ENCODE measurements at places on chromosomes 4 and X. TPM values are rescaled to one million over a fixed set of nuclear protein-coding genes. Genes with fewer than 3 reads are reported as not detected.

Gene AMER1
- 3.5 TPM for total RNA-seq

Gene RPA4
- total RNA-seq = 1.4 TPM

Gene MSANTD1
- total RNA-seq = 0.37 TPM

Gene GABRE
- total RNA-seq = 19.3 TPM

Gene HAND2
- not detected for total RNA-seq

Gene LRPAP1
- 96.2 TPM for total RNA-seq

Gene MSN
- total RNA-seq = 224 TPM

Gene F11
- total RNA-seq = not detected

Gene FRAS1
- total RNA-seq = 2.1 TPM

Gene FDCSP
- not detected for total RNA-seq

Gene ASB12
- total RNA-seq = not detected

Gene ARAP2
- total RNA-seq = 12.0 TPM

GRCh38 chrX:389021-389441 is 2.3 kb upstream of the PPP2R3B start:
- no peaks in the 10 kb centered on the region for H3K4me1 ChIP-seq
- no peak for DNase-seq
- H3K27ac ChIP-seq = no peak overlapping the region

DNA sequence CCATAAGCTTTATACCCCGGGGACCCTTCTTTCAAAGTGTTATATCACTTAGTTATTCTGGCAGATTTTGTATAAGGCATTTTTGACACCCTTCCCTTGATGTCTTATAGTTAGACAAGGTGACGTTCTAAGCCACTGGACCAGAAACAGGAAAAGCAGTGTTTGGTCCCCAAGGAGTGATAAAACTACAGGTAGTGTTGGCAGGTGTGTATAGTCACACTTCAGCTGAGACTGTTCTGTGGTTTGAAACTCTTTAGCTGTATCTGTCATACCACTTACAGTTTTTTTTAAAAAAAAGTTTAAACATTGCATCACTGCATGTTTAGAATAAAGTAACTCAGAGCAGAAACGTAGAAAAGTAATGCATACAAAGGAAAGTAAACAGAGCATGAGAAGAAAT is 48.5 kb downstream of the TLL1 start:
- no peak for DNase-seq
- no peaks in the 10 kb centered on the region for H3K36me3 ChIP-seq
- H3K27me3 ChIP-seq = no peaks in the 10 kb centered on the region
- H3K4me3 ChIP-seq = no peak overlapping the region
- no peaks in the 10 kb centered on the region for H3K4me1 ChIP-seq

DNA sequence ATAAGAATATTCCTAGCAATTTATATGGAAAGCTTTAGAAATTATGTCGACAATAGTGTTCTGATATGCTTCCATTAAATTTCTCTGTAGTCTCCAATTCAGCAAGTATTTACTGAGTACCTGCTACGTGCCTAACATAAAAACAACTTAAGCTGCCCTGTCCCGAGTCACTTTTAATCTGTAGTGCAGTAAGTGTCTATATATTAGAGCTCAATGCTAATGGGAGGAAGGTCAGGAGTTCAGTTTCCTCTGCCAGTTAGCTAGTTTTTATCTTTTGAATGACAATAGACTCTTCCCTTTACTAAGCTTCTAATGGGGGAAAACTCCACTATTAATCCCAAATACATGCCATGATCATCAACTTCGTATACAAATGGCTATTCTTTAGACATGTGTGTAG is 118.7 kb upstream of the NAP1L5 start:
- no peak overlapping the region for H3K4me3 ChIP-seq
- H3K27ac ChIP-seq = no peak overlapping the region
- H3K4me1 ChIP-seq = peaks cover 23% of the 10 kb centered on the region
- no peak for DNase-seq

DNA sequence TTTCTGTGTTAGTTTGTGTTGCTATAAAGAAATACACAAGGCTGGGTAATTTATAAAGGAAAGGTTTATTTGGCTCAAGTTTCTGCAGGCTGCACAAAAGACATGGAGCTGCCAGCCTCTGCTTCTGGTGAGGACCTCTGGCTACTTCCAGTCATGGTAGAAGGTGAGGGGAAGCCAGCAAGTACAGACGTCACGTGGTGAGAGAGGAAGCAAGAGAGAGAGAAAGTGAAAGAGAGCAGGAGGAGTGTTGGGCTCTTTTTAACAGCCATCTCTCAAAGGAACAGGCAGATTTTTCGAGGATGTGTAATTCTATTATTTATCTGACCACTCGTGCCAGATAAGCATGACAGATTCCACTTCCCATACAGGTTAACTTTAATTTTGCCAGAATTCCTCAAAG is 1199.1 kb downstream of the ADGRL3 start:
- peaks cover 10% of the 10 kb centered on the region for H3K4me1 ChIP-seq
- H3K36me3 ChIP-seq = no peaks in the 10 kb centered on the region
- no peak overlapping the region for H3K4me3 ChIP-seq

GRCh38 chrX:7294483-7294882 is 146.5 kb upstream of the PUDP start:
- no peaks in the 10 kb centered on the region for H3K36me3 ChIP-seq
- H3K27me3 ChIP-seq = no peaks in the 10 kb centered on the region
- no peaks in the 10 kb centered on the region for H3K4me1 ChIP-seq
- no peak overlapping the region for H3K27ac ChIP-seq
- DNase-seq = peak; percentile 67

GRCh38 chrX:74325130-74326059 is 21.4 kb downstream of the ZCCHC13 start:
- H3K4me1 ChIP-seq = no peaks in the 10 kb centered on the region
- no peak overlapping the region for H3K4me3 ChIP-seq
- peaks cover 6% of the 10 kb centered on the region for H3K36me3 ChIP-seq
- H3K27ac ChIP-seq = no peak overlapping the region

DNA sequence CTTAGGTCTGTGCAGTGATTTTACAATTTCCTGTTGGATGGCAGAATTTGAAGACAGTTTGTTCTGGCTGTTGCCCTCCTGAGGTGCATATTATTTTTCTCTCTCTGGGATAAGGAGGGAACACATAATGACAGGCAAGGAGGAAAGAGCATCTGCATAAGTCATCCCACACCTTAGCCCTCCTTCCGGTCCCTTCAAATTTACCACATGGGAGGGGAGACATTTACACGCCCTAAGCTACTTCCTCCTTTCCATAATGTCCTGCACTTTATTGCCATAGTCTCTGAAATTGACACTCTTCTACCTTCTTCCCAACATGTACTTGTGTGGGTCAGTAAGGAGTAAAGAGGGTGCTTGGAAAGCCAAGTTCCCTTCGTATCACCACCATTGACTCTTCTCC is 13.9 kb downstream of the SMPX start:
- peaks cover 64% of the 10 kb centered on the region for H3K27me3 ChIP-seq
- H3K4me3 ChIP-seq = no peak overlapping the region
- no peak overlapping the region for H3K27ac ChIP-seq
- no peak for DNase-seq
- H3K4me1 ChIP-seq = no peaks in the 10 kb centered on the region

DNA sequence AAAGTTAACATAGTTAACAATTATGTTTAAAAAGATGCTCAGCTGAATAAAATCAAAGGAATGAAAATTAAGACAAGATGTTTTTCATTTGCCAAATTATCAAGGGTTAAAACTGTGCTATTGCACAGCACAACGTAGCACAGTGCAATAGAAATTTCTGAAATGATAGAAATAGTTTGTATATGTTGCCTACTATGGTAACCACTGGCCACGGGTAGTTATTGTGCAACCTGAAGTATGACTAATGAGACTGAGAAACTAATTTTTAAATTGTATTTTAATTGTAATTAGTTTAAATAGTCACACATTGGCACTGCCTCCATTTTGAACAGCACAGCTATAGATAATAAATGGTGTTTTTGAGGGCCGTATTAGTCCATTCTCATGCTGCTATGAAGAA is 343.1 kb upstream of the FAM241A start:
- H3K36me3 ChIP-seq = no peaks in the 10 kb centered on the region
- peak; percentile 34 for DNase-seq
- no peak overlapping the region for H3K27ac ChIP-seq

GRCh38 chrX:9805956-9806355 is 19.7 kb downstream of the SHROOM2 start:
- no peaks in the 10 kb centered on the region for H3K27me3 ChIP-seq
- no peak for DNase-seq
- no peaks in the 10 kb centered on the region for H3K36me3 ChIP-seq
- no peak overlapping the region for H3K4me3 ChIP-seq
- peaks cover 5% of the 10 kb centered on the region for H3K4me1 ChIP-seq

DNA sequence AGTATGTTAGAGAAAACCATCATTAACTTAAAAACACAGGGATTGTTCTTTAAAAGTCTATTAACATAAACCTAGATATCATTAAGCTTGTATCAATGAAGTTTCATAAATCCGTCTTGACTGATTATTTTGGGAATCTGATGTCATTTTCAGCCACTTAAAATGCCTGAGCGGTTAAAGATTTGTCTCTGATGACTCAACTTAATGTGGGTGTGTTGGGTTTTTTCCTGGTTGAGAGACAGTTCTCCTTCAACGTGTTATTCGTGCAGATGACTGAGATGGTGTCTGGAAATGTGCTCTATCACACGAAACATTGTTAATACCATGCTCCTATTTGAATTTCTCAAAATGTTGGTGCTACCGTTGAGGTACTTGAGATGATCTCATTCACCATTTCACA is 227.3 kb upstream of the TENM3 start:
- peak; percentile 42 for DNase-seq
- H3K4me1 ChIP-seq = peaks cover 6% of the 10 kb centered on the region
- no peak overlapping the region for H3K27ac ChIP-seq

- no peaks in the 10 kb centered on the region for H3K36me3 ChIP-seq
- no peak overlapping the region for H3K27ac ChIP-seq
These were observed 155.4 kb upstream of the FRG1 start for GRCh38 chr4:189785257-189785656.

DNA sequence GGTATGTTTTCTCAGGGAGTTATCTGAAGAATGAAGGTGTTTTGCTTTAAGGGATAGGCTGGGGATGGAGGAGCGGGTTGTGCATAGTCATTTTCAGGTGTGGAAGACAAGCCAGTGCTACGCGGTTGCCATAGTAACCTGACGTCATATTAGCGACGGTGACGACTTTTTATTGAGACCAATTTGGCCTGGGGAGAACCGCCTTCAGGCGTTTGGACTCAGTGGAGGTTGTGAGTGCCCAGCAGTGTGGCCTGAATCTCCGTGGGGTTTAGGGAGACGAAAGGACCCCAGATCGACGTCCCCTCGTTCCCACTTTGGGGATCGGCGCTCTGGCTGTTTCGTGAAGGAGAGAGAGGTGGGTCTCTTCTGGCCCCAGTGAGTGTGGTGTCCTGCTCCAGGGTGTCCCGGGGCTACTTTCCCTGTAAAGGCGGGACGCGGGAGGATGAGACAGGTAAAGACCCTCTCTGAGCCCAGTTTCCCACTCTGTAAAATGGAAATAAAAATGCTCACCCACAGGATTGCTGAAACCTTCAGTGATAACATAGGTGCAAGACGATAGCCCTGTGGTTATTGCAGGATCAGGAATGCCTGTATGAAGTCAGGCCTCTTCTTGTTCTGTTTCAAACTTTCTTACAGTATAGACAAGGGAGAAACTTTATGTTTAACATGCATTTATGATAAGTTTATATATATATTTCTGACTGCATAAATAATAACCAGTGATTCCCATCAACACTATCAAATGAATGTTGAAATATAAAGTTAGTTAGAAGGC is 48.6 kb downstream of the GPRASP3 start:
- no peaks in the 10 kb centered on the region for H3K36me3 ChIP-seq
- no peaks in the 10 kb centered on the region for H3K27me3 ChIP-seq
- peaks cover 5% of the 10 kb centered on the region for H3K4me1 ChIP-seq

DNA sequence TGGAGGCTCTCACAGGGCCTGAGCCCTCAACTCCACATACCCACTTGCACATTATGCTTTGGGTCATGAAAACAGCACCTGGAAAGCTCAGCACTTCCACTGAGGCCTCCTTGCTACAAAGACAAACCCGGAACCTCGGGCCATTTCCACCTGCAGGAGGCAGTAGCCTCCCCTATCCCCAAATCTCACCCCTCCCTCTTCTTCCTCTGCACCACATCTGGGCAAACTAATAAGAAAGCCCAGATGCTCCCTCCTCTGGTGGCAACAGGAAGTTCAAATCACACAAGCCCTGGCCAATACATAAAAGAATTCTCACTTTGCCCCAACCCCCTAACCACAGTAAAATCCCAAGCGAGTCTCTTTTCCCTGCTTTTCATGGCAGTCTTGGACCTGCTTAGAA is 136.4 kb downstream of the MAPK10 start:
- peak overlapping the region; percentile 41 for H3K27ac ChIP-seq
- H3K27me3 ChIP-seq = no peaks in the 10 kb centered on the region
- no peak overlapping the region for H3K4me3 ChIP-seq
- no peaks in the 10 kb centered on the region for H3K36me3 ChIP-seq
- DNase-seq = peak; percentile 63
- peaks cover 20% of the 10 kb centered on the region for H3K4me1 ChIP-seq

GRCh38 chr4:78137532-78137931 is 80.4 kb downstream of the FRAS1 start:
- H3K4me3 ChIP-seq = no peak overlapping the region
- no peaks in the 10 kb centered on the region for H3K4me1 ChIP-seq
- H3K27ac ChIP-seq = no peak overlapping the region
- H3K27me3 ChIP-seq = no peaks in the 10 kb centered on the region
- DNase-seq = no peak

Measured in MCF 10A (cell line).